Anterior cingulate cortex (tissue), 58 donors: ENCODE measurements at places on chromosomes 13 and 19.
A peak's percentile ranks its signal among the peaks of the same experiment; 100 is the strongest.

DNA sequence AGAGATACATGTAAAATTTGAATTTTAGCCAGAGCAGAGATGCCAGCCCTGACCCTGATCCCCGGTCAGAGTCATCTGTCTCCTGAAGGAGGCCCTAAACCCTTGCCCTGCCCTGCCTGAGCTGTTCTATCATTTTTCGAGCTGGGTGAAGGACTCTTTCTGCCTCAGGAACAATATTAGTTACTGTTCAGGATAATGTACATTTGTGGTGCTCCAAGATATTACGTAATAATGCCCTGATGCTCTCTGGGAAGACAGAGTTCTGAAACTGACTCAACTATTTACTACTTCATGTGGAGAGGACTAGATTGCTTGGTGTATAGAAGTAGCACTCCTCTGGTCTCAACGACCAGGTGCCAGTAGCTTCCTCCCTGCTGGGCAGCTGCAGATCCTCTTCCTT, 37.9 kb upstream of the UBL3 start:
- no peak for DNase-seq

- peak; percentile 1 for DNase-seq
Observed at GRCh38 chr13:92187378-92187989, 789.1 kb downstream of the GPC5 start.

DNA sequence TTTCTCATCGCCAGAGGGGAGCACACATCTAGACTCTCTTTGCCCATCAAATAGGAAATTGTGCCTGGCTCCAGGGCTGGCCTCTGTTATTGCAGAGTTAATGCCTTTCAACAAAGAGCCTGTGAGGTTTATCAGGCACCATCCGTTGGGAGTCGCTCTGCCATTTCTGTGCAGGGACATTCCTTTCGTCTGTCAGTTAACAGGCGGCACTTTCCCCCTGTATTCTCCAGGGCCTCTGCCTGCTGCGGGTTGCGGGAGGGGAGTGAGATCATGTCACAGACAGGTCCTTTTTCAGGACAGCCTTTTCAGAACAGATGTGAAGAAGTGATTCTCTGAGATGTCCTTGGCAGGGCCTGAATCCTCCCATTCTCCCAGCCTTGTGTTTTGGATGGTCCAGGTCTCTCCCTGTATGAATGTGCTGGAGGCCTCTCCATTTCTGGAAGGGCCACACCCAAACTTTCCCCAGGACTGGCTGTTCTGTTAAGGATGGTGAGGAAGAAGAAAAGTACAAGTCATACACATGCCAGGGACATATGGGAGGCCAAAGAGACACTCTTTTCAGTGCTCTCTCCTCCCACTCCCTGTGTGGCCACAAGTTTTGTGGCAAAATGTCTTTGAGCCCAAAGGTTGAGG, 14.9 kb downstream of the SERP2 start:
- no peak for DNase-seq

DNA sequence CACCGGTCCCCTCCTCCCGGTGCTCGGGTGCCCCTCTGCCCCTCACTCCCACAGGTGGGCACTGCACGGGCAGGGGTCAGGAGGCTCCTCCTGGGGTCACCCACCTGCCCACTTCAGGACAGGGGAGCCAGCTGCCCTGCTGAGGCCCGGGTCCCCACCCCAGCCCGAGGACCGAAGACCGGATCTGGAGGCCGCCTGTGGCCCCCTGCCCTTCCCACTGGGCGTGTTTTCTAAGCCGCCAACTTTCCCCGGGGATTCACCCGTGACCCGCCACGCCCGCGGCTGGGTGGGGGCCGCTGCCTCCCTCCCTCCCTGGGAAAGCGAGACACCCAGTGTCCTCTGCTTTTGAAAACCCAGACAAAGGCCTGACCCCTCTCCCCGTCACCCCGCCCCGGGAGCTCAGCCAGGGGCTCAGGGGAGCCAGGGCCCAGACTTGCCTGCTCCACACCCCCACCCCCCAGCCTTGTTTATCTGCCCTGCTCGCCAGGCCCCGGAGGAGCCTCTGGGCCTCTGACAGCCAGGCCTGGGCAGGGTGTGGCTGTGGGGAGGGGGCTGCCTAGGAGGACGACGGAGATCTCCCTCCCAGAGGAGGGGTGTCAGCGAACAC, 1.3 kb downstream of the PALM start:
- no peak for DNase-seq

DNA sequence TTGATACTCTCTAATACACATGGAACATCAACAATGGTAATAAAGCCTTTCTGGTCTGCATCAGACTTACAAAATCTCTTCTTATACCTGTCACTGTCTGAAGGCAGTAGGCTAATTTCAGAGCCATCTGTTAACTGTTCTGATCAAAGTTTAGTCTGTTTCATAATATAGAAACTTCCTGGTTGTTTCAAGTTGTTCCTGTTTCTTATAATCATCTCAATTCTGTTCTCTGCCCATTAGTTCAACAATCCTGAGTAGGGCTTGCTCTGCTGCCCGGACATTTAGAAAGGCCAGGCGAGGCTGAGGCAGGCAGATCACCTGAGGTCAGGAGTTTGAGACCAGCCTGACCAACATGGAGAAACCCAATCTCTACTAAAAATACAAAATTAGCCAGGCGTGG, 5.4 kb upstream of the ZSCAN5A start:
- DNase-seq = no peak

- no peak for DNase-seq
Observed at GRCh38 chr13:30995331-30995730, 62.9 kb downstream of the TEX26 start.

DNA sequence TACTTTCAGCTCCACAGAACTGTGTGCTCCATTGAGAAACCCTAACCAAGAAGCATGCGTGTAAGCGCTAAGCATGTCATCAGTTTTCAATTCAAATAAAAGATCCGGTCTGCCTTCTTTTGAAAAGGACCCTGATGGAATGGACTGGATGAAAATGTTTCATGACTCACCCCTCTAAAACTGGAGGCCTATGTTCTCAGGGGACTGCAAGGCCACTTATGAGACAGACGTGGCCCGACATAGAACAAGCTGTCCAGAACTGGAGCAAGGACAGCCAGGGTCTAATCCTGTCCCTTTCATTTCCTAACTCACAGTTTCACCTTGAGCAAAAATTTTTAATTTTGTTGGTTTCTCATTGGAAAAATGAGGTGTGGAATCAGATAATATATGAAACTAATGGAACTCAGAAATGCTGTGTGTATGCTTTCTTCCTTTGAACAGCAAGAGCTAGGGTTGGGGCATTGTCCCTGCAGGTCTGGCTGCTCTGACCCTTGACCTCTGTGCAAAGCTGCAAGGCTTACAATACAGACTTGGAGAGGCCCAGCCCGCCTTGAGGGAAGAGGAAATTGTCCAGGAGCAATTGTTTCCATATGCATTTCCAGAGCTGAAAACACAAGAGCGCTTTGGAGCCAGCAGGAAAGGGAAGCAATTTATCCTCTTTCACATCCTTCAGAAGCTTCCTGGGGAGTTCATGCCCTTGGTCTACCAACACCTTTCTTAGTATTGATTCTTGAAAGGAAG, 553.4 kb upstream of the KLF12 start:
- DNase-seq = no peak

DNA sequence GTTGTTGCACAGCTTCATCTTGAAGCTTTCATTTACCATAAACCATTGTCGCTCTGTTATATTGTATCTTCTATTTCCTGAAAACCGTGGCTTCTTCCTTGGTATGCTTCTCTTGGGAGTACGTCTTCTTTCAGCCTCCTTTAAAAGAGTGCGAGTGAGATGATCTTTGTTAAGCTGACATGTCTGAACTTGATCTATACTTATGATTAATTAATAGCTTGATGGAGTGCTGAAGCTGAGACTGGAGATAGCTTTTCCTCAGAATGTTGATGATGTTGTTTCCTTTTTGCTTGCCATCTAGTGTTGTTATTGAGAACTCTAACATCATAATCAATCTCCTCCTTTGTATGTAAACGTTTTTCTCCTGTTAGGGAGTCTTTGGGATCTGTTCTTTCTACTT, 529.3 kb upstream of the SPRY2 start:
- DNase-seq = no peak

GRCh38 chr13:71580614-71581013, 286.4 kb downstream of the DACH1 start:
- DNase-seq = no peak

GRCh38 chr19:1837625-1838105, 10.6 kb downstream of the REXO1 start:
- no peak for DNase-seq

DNA sequence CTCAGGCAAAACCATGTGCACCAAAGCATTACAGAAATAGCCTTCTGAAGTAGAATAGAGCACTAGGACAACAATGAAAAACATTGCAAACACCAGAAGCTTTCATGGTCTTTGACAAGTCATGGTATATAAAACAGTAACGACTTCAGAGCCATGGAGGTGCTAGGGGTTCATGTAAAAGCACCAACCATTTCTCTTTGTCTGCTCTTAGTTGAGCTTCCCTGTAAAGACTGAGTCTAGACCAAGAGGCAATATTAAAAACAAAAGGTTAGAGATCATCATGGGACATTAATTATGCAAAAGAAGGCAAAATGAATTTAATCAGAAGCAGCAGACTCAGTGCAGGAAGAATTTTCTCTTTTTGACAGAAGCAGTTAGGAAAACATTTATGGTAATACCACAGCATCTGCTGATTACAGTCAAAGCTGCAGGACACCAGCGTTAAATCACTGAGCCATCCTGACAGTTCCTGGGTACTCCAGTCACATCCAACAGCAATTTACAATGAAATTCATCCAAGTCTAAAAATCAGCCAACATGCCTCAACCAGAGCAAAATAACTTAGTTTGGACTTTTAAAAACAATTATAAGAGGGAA, 476.8 kb downstream of the DIAPH3 start:
- DNase-seq = no peak

GRCh38 chr13:40908546-40908945, 110.6 kb downstream of the ELF1 start:
- DNase-seq = no peak

GRCh38 chr13:111503376-111503775, 182.9 kb downstream of the TEX29 start:
- no peak for DNase-seq

DNA sequence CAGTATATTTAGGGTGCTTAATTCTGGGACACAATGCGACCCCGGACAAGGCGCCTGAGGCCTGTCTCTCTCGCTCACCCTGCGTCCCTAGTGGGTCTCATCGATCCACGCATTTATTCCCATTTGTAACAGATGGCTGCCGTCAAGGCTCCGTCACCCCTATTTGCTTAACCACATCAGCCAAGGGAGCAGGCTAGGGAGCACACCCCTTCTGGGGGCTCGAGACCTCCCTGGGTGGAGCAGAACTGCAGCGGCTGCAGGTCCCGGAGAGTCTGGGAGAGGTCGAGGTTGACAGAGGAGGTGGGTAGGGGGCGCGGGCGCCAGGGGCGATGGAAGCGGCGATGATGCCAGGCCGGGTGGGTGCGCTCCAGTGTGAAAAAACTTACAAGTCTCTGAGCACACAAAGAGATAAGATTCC, 507 bp downstream of the ALG5 start:
- DNase-seq = no peak

- no peak for DNase-seq
Observed at GRCh38 chr13:66040506-66040905, 1189.6 kb downstream of the PCDH9 start.

DNA sequence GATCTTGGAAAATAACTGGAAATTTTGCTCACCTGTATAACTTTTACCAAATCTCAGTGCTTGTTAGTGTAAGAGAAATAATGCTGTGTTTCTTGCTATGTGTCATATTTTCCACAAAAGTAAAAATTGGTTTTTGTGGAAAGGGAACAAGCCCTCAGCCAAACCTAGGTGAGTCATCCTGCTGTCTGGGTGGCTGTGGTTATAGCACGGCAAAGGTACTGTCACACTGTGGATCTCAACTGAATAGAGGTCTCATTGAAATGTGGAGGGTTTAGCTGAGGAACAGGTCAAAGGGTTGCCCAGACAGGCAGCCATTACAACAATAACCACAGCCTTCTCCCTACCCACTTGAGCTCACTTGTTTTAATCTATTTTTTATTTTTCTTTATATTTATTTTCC, 338.8 kb upstream of the DACH1 start:
- DNase-seq = no peak

- peak; percentile 75 for DNase-seq
Observed at GRCh38 chr19:14497228-14497921, 1.4 kb upstream of the GIPC1 start.

GRCh38 chr13:113119166-113119821, 3.3 kb upstream of the F10 start:
- no peak for DNase-seq

DNA sequence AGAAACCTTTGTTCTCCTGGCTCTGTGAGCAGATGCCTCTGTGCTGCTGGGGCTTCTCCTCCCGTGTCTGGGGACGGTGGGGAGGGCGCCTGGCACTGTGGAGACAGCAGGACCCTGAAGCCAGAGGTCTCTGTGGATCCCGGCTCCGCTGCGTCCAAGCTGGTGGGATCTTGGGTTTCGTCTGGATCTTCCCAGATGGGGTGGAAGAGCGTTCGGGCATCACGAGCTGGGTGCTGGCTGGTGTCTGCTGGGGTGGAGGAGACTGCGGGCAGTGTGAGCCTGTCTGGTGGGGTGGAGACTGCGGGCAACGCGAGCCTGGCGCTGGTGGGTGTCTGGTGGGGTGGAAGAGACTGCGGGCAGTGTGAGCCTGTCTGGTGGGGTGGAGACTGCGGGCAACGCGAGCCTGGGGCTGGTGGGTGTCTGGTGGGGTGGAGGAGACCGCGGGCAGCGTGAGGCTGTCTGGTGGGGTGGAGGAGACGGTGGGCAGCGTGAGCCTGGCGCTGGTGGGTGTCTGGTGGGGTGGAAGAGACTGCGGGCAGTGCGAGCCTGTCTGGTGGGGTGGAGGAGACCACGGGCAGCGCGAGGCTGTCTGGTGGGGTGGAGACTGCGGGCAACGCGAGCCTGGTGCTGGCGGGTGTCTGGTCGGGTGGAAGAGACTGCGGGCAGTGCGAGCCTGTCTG, 5.6 kb downstream of the TEX29 start:
- no peak for DNase-seq

- peak; percentile 59 for DNase-seq
Observed at GRCh38 chr13:91347996-91348905, 764 bp downstream of the MIR17HG start.

- no peak for DNase-seq
Observed at GRCh38 chr13:90122531-90122930, 1225.0 kb upstream of the MIR17HG start.

GRCh38 chr13:112417079-112417478, 40.9 kb downstream of the SPACA7 start:
- DNase-seq = no peak
